ENCODE measurements at places on chromosomes 16 and 17.

DNA sequence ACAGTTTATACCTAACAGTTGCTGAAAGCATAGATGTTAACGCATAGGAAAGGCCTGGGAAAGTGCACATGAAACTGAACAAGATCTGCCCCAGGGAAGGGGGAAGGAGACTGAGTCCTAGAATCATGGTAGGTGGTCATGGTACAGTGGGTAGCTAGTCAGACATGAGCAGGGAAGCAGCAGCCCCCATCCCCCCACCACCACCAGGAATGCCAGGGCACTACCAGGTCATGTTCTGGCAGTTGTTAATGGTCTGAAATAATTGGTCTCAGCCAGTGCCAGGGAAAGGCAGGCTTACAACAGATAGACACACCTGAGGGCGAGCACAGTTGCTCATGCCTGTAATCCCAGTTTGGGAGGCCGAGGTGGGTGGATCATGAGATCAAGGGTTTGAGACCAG lies 185.2 kb downstream of the CPPED1 start:
- no peak for DNase-seq

GRCh38 chr16:85544016-85544415 lies 69.1 kb upstream of the GSE1 start:
- no peak for DNase-seq

- no peak for DNase-seq
Measured at GRCh38 chr17:59680314-59680713, 26.9 kb downstream of the PTRH2 start.

DNA sequence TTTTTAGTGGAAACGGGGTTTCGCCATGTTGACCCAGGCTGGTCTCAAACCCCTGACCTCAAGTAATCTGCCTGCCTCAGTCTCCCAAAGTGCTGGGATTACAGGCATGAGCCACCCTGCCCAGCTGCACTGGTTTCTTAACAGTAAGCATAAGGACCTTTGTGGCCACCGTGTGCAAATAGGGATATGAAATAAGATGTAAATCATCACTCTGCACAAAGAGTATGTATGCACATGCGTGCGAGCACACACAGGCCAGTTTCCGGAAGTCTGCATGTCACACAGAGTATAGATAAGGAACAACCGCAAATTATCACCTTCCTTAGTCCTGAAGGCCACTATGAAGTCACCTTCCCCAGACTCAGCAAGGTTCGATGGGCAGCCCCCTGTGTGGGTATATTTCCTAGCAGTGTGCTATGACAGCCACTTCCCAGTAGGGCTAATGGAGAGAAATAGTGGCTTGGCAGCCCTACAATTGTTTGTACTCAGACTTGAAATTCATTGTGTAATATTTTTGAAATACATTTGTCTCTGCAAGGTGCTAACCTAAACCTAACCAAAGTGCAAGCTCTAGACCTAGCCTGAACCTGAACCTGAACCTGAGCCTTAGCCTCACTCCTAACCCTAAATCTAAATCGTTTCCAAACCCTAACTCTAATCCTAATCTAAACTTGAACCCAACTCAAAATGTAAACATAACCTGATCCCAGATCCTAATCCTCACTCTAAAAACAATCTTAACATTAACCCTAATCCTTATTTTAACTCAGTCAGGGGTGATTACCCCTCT lies 48.4 kb upstream of the SKAP1 start:
- DNase-seq = no peak

- no peak for DNase-seq
Measured at GRCh38 chr17:77451245-77451893, 310.6 kb downstream of the SEC14L1 start.

- DNase-seq = no peak
Measured at GRCh38 chr16:84537491-84538151, 33.2 kb upstream of the MEAK7 start.

DNA sequence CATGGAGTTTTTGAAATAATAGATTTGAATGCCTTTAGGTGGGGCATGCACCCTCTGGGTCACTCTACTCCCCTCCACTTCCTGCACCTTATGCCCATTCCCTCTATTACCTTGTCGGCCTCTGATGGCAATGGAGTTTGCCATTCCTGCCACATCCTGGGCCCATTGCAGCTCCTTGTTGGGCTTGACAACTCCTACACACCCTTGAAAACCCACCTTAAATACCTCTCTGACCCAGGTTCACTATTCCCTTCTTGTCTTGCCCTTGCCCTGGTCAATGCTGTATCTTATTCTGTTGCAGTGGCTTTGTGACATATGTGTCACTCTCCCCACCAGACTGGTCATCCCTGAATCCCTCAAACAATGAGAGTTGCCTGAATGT lies 2.4 kb downstream of the CCR7 start:
- DNase-seq = no peak

DNA sequence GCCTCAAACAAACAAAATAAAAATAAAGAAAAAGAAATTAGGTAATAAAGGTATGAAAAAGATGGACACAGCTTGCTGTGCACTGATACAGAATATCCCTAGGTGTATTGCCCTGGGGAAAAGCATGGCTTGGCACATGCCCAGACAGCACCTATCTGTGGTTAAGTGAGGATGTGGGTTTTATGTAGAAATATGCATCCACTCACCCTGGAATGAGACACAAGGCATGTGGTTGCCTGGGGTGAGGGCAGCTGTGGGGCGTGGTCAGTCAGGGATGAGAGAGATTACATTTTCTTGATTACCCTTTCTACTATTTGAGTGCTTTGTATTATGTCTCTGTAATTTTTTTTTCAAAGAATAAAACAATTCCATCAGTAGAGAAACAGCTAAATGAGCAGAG lies 6.9 kb downstream of the PLLP start:
- peak; percentile 32 for DNase-seq

- no peak for DNase-seq
Measured at GRCh38 chr17:48490451-48490892, 40.3 kb downstream of the HOXB1 start.

GRCh38 chr17:82528484-82529265 lies 9.1 kb downstream of the FOXK2 start:
- DNase-seq = no peak

- no peak for DNase-seq
Measured at GRCh38 chr17:71383091-71383490, 737.7 kb upstream of the SOX9 start.

DNA sequence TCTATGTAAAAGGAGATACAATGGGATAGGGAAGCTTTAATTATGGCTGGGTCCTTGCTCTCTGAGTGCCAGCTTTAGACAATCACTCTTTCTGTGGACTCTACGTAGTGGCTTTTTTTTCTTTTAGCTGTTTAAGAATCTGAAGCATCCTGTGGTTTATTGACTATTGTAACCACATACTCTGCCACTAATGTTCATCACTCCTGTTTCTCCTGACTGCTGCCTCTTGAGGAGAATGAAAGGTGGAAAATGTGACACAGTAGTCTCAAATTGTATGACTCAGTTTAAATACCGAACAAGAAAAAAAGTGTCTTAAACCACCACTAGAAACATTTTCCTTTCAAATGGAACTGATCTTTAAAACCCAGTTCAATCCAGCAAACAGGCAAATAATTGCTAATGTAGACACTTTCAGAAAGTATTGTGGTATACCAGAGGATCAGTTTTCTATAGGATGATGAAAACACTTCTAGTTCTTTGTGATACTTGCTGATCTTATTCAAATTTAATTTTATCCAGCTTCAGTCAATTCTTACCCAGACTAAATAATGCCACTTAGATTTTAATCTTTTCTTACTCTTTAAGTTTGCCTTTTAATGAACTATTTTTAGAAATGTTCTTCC lies 302.7 kb upstream of the PMFBP1 start:
- no peak for DNase-seq

DNA sequence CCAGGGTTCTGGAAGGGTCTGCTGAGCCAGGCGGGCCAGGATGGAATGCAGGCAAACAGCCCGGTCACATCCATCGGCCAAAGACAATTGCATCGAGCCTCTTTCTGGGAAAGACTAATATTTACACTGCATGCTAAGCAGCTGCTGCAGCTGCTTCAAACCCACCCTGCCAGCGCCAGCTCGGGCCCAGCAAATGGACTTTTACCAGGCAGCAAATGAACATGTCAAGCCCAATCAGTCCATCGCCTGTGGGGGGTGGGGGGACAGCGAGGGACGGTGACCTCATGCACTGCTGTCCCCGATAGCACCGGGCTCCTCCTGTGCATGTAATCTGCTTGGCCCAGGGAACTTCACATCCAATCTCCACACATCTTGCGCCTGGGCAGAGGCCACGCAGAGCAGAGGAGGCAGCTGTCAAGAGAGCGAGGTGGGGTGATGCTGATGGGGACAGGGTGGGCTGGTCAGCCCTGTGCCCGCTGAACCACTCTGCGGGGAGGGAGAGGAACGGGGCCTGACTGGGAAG lies 39.4 kb upstream of the CDH5 start:
- DNase-seq = no peak

GRCh38 chr17:72976971-72977770 lies 115.3 kb downstream of the SLC39A11 start:
- DNase-seq = no peak

DNA sequence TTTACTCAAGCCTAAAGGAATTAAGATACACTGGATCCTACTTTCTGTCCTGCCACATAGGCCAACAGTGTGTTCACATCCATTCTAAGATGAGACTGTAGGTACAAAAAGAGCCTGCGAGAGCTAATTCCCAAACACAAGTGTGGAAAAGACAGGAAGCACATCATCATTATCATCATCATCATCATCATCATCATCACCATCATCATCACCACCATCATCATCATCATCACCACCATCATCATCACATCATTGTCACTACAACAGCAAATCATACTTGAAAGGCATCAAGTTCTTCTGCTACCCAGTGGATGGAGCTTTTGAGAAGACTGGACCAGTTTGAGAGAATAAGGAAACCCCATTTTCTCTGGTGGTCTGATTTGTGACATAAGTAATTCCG lies 268.1 kb downstream of the HS3ST3A1 start:
- DNase-seq = no peak

- DNase-seq = no peak
Measured at GRCh38 chr17:75565066-75565465, 22.5 kb upstream of the MYO15B start.

- no peak for DNase-seq
Measured at GRCh38 chr17:61202564-61202963, 197.1 kb upstream of the TBX2 start.

- DNase-seq = no peak
Measured at GRCh38 chr17:64491994-64492393, 4.9 kb downstream of the POLG2 start.

GRCh38 chr16:55497558-55497957 lies 11.3 kb upstream of the LPCAT2 start:
- no peak for DNase-seq

DNA sequence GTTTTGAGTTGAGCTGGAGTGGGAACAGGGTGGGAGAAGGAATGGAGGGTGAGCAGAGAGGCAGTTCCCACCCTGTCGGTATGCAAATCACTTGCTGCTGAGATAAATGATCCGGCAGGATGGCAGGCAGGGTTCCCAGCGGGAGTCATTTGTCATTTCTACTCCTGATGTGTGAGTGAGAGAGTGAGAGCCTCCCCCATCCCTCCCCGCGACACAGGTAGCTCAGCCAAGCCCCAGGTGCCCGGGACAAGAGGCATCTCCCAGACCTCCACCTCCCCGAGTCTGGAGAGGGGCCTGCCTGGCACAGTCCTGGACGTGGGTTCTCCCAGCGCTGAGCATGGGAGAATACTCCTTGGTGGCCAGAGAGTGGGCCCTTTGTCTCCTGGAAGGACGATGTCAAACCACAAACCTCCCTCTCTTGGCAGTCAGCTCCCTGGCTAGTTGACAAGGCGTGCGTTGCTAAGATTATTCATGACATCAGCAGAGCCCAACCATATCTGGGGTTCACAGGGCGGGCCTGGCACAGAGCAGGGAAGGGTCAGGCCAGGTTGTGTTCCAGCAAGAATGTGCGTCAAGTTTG lies 33.7 kb upstream of the TNRC6C start:
- DNase-seq = no peak

DNA sequence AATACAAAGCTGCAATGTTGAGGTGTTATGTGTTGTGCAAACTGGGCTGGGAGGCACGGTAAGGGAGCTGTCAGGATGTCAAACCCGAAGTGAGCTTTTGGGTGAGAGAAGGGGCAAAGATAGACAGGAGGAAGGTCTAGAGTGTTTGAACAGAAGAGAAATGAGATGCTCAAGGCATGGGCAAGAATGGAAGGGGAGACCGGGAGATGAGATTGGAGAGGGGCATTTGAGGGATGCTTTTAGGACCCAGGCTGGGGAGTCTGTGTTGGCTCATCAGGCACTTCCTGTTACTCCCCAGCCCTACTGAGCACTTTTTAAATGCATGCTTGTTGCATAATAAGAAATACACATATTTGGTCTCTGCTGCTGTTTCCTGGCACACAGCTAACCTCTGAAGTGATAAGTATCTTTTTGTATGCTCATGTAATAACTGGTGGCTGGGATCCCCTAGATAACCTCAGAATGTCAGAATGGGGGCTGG lies 13.7 kb downstream of the UNC45B start:
- DNase-seq = no peak

DNA sequence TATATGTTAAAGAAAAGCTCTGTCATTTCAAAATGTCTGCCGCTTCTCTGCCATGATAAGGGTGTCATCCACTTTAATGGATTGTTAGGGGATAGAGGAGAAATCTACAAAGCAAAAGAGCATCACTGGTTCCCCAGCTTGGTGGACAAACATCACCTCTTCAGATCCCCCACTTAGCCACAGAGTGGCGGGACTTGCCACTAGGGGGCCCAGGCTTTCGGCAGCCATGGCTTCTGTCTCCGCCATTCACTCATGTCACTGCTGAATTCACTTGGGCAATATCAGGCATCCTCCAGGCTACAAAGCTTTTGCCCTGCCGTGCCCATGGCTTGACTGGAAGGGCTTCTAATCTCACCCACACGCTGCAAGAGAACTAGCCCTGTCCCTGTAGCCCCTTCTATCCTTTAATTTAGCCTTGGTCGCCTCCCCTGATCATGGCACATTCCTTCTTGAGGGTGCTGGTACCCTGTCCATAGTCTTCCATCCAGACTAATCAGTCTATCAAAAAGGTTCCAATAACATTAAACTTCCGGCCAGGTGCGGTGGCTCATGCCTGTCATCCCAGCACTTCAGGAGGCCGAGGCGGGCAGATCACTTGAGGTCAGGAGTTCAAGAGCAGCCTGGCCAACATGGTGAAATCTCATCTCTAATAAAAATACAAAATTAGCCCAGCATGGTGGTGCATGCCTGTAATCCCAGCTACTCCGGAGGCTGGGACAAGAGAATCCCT lies 34.7 kb downstream of the SBK1 start:
- DNase-seq = peak; percentile 65

GRCh38 chr16:9392956-9393355 lies 301.5 kb downstream of the HAPSTR1 start:
- no peak for DNase-seq

- DNase-seq = no peak
Measured at GRCh38 chr17:15284537-15284936, 19.4 kb upstream of the PMP22 start.

GRCh38 chr16:50457979-50458491 lies 89.2 kb upstream of the BRD7 start:
- no peak for DNase-seq

- no peak for DNase-seq
Measured at GRCh38 chr17:64226132-64226531, 36.9 kb downstream of the TEX2 start.

DNA sequence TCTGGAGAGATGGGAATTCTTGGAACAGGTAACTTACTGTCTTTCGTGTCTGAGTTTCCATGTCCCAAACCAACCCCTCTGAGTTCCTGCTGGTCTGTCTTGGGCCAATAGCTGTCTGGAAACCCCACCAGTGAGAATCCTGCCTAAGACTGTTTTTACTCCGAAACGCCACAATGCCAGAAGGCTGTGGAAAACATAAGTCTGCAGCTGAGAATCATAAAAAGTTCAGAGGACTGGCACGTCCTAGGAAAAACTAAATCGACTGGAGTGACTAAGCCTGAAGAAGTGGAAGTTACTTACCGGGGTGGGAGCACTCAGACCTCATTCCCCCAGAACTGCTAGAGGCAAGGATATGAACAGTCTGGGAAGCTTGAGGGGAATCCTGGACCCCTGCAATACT lies 13.3 kb downstream of the LRRC75A start:
- DNase-seq = no peak
